ENCODE measurements at places on chromosomes 2 and 18.

- DNase-seq: peak; percentile 40
Observed at GRCh38 chr18:5627776-5628511, 84.1 kb upstream of the EPB41L3 start.

DNA sequence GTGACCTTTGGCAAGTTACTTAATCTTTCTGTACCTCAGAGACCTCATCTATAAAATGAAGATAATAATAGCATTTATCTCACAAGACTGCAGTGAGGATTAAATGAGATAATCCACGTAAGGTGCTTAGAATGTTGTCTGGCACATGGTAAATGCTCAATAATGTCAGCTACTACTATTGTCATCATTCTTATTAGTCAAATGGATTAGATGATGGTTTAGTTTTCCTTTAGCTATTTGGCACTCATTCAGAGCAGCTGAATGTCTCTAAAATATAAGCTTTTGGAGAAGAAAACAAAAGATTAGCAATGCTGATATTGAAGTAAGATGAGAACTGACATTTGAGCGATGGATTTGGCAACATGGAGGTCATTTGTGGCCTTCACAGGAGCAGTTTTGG is 125.1 kb downstream of the AQP4 start:
- DNase-seq: no peak

GRCh38 chr2:144990661-144991060 is 470.7 kb upstream of the ZEB2 start:
- DNase-seq: no peak

DNA sequence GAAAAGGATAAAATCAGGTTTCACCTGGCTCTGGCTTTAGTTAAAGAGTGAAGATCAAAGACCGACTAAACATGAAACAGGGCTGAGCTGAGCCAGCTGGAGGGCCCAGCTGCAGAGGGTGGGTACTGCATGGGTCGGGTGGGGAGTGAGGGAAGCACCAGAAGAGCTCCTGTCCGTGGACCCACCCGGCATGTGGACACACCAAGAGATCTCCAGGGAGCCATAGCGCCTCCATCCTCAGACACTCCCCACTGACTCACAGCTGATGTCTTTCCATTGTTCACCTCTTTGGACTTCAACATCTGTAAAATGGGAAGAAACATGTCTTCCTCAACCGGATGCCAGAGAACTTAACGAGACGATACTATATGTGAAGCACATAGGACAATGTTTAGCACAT is 178.3 kb upstream of the KLHL29 start:
- no peak for DNase-seq

- DNase-seq: peak; percentile 87
Observed at GRCh38 chr18:79964330-79965118, at the start of gene HSBP1L1. Gene HSBP1L1, plus strand, starts transcription at chr18:79964643. Its CDS starts 93 bp downstream, at chr18:79964736.

GRCh38 chr2:188848887-188849435 is 125.2 kb upstream of the COL3A1 start:
- no peak for DNase-seq

GRCh38 chr18:75408554-75409506 is 18.7 kb downstream of the SMIM21 start:
- no peak for DNase-seq

GRCh38 chr2:230439590-230439989 is 23.6 kb downstream of the SP100 start:
- no peak for DNase-seq

GRCh38 chr2:149661844-149662243 is 74.3 kb upstream of the MMADHC start:
- DNase-seq: no peak

DNA sequence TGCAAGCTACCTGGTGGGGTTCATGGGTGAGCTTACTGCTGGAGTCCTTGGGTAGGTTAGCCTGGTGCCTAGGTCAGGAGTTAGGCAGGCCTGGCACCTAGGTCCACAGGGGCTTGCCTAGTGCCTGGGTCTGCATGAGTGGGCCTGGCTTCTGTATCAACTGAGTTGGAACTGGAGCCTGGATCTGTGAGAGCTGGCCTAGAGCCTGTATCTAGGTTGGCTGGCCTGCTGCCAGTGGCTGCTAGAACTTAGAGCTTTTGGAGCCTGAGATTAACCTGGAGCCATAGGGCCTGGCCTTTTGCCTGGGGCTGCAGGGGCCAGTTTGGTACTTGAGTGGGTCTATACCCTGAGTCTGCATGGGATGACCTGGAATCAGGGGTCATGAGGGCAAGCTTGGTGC is 679.4 kb downstream of the NUP35 start:
- DNase-seq: no peak

DNA sequence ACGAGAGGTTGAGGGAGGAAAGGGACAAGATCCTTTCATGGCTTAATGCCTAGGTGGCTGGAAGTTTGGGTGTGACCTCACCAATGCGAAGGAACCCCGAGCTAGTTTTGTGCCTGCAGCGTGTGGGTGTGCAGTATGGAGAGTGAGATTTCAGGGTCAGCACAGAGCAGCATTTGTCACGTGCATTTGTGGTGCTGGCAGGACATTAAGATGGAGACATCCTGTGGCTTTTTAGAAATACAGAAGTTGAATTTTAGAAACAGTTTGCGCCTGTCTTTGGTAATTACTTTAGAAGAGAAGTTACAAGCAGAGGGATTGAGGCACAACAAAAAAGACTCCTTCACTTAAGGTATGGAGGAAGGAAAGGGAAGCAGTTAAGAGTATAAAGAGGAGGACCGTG is 258.2 kb upstream of the THUMPD2 start:
- no peak for DNase-seq

DNA sequence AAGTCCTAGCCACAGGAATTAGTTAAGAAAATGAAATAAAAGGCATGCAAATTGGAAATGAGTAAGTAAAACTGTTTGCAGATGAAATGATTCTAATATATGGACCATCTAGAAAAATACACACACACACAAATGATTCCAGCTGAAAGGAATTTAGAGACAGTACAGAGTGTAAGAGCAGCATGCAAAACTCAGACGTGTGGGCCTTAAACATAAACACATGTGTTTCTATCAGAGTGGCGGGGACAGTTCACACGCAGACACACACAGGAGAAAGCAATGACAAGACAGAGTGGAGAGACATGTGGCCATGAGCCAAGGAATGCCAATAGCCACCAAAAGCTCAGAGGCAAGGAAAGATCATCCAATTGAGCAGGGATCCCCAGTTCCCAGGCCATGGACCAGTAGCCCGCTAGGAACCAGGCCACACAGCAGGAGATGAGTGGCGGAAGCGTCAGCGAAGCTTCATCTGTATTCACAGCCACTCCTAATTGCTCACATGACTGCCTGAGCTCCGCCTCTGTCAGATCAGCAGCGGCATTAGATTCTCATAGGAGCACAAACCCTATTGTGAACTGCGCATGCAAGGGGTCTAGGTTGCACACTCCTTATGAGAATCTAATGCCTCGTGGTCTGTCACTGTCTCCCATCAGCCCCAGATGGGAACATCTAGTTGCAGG is 155.4 kb downstream of the ARL4C start:
- DNase-seq: no peak

- DNase-seq: no peak
Observed at GRCh38 chr2:85414761-85415553, 3.6 kb upstream of the SH2D6 start.

DNA sequence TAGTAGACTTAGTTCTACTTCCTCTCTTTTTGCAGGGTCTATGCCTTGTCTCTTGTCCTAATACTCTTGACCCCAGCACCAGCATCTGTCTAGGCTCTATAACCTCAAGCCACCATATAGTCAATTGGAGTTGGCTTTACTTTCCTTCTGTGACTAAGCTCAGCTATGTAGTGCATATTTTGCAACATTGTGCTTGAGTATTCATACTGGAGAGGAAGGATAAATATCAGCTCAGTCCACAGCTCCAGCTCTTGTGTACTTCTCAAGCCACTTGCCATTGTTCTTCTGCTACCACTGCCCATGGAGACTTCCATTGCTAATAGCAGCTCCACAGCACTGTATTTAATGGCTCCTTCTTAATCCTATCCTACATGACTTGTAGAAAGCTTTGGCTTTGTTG is 35.5 kb upstream of the CD28 start:
- no peak for DNase-seq

DNA sequence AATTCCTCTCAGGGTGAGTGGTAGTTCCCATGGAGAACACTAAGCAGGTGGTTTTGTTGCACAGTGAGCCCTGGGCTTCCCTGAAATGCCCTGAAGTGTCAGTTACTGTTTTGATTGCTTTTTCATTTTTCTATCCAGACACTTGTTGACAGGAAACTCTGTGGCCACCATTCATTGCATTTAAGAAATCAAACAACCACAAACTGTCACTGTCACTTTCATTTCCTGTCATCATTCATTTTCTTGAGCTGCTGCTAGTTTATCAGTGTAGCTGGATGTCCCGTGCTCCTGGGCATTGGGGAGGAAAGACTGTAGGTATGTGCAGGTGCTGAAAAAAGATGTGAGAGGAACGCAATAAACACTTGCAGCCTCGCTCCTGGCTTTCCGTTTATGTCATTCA is 891.6 kb upstream of the ZEB2 start:
- no peak for DNase-seq

- no peak for DNase-seq
Observed at GRCh38 chr2:218079943-218080913, 11.2 kb downstream of the RUFY4 start.

GRCh38 chr2:64586883-64587481 is 62.9 kb downstream of the AFTPH start:
- DNase-seq: no peak

GRCh38 chr2:33672389-33672788 is 73.3 kb upstream of the FAM98A start:
- no peak for DNase-seq

DNA sequence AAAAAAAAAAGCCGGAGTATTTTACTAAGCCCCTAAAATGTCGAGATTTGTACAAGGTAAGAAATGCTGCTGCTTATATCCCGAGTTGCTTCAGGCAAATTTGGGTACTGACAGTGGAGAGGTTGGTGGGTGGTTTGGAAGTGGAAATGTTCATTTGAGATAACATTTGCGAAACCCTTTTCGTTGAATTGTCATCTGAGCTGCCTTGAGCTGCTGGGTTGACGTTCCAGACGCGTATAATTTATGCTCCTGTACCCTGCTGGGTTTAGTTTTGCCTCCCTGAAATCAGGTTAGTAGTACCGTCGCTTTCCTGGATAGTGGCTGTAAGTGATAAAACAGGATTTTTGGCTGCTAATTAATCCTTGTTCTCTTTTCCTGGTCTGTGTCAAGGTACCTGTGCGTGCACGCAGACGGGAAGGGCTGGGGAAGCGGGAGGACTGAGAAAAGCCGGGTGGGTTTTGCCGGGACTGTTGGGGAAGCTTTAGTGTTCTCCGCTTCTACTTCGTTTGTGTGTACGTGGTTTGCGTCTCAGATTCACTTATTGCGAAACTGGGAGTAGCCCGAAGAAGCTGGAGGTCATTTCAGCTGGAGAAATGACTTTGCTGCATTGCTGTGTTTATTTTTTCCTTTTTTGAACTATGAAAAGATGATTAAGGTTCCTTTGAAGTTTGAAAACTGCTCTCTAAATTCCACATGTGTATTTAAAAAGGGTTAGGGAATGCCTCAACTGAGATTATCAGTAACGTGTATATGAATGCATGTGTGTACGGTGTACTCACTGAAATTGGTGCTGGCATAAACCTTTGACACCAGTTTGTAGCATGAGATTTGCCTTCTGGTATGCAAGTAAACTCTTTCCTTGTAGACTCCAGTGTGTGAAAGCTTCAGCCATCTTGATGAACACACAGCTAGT is 709 bp downstream of the UGP2 start:
- peak; percentile 50 for DNase-seq
